Stimulated activated CD8-positive, alpha-beta memory T cell treated with anti-CD3 and anti-CD28 coated beads, Interleukin-7, amount 100 ng/mL, for 4 hours (primary cell): ENCODE measurements at places on chromosomes 1 and 21.

DNA sequence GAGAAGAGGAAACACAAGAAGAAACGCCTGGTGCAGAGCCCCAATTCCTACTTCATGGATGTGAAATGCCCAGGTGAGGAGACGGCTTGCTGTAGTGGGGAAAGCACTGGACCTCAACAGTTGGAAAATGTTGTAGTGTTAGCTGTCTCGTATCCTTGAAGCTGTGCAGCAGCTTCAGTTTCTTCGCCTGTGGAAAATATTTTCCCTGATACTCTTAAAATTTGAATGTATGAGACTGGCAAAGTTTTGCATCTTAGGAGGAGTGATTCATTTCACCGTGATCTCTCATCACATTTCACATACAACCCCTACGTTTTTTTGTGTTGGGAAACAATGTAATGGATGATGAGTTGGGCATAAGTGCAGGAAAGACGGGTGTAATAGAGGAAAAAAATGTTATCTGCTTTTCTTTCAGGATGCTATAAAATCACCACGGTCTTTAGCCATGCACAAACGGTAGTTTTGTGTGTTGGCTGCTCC, 629 bp downstream of the RPS27 start:
- no peak for DNase-seq

DNA sequence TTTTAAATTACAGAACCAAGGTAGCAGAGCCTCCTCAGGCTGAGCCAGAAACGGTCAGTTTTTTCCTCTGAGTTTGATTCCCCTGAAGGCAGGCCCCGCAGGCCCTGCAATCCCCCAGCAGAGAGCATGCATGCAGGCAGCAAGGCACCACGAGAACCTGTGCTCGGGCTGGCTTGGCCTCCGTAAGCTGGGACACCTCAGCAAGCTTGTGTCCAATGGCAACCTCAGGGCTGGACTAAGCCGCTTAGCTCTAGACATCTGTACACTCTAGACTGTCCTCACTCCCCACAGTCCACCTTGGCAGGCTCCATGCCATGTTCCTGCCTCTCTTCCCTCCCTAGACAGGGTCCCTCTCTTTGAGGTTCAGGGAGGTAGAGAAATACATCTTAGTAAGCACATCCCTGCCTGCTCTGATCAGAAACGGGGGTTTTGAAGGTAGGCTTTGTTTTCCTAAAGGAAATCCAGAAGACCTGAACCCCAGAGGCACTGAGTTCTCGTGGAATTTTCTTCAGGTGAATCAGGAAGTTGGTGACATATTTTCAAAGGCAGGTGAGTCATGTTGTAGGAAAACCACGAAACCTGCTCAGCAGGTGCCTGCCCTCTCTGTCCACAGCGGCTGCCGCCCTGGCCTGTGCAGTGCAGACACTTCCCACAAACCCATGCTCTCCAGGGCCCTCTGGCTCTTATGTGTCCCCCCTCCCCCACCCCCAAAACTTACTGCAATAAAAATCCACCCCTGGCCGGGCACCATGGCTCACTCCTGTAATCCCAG, 7.0 kb downstream of the TMEM63A start:
- no peak for DNase-seq

- DNase-seq = no peak
Measured at GRCh38 chr1:46445773-46446256, 43.8 kb upstream of the DMBX1 start.

GRCh38 chr1:88175120-88175630, 508.9 kb upstream of the PKN2 start:
- DNase-seq = no peak

DNA sequence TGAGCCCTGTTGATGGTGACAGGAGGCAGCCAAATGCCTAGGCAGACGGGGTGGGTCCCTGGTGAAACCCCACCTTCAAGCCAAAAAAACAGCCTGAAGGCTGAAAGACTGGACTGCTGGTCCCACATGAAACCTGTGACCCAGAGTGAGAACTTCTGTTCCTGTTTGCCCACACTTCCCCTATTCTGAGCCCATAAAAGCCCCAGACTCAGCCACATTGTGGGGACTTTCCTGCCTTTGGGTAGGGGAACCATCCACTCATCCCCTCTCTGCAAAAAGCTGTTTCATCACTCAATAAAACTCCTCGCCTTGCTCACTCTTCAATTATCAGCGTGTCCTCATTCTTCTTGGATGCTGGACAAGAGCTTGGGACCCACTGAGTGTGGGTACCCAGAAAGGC, 25.2 kb downstream of the HTR6 start:
- DNase-seq = no peak

DNA sequence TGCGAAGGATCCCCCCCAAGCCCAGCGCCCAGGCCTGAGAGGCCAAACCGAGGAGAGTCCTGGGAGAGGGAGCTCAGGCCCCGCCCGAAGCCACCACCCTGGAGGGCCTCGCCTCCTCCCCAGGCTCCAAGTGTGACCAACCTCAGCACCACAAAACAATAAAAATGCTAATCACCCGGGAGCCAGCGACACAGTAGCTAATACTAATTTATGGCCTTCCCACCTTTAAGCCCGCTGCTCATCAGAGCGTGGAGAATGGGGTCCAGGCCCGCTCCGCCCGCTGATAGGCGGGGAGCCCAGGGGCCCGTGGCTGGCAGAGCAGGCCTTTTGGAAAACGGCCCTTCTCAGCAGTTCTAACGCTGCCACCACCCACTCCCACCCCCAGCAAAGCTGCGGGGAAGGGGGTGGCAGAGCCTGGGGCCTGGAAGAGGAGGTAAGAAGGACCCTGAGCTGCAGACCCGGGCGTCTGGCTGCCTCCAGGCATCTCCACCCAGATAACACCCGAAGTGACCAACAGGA, 20.4 kb upstream of the TAS1R2 start:
- DNase-seq = no peak

- no peak for DNase-seq
Measured at GRCh38 chr1:203116091-203116820, 11.3 kb upstream of the ADORA1 start.

DNA sequence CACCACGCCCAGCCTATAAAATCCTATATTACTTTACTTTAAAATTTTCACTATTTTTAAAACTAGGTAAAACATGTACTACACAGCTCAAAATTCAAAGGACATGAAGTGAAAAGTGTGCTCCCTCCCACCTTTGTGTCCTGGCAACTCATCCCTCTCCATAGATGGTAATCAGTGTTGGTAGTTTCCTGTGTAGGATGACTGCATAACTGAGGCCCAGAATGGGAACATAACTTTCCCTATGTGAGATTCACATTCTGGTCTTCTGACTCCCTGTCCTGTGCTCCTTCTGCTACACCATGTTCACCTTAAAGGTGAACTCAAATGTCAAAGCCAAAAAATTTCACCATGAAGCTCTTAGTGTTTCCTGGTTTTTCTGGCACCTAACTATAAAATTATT, 39.3 kb downstream of the XKR8 start:
- DNase-seq = no peak

DNA sequence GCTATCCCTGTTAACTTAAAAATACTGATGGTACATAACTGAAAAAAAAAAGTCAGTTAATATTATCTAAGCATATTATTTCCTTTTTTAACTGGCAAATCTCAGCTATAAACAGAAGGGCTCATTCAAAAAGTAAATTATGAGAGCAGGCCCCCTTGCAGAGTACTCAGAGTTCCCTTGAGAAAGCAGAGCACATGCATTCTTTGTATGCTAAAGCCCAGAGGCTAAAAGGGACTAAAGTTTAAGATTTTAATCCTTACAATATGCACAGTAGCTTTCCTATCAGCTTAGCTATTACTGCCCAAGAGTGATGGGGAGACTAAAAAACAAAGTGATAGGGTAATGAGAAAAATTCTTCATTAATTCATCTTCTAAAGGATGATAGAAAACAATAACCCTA, 18.5 kb downstream of the SLC16A1 start:
- DNase-seq = no peak
